ENCODE measurements at places on chromosomes 2 and 18.

DNA sequence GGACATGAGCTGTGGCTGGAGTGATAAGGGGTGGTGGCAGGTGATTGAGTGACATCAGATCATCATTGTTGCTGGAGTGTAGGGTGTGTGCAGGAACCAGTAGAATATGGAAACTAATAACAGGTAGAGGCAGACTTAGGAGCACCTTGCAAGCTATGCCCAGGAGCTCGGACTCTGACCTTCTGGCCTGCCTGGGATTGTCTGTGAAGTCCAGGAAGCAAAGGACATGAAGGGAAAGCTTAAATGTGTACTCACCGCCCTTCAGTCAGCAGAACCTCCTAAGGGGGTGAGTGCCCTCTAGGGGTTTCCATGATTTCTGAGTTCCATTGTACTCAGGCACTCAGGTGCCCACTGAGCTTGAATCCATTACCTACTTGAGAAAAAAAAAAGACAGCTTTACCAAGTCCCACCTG is 104.2 kb downstream of the CRIM1 start:
- DNase-seq, result peak; percentile 52

GRCh38 chr2:42849311-42849710 is 56.9 kb upstream of the HAAO start:
- DNase-seq, result no peak

- peak; percentile 1 for DNase-seq
These were observed 7.7 kb upstream of the GALNT13 start for GRCh38 chr2:153864022-153864421.

GRCh38 chr2:123913143-123913735 is 111.8 kb upstream of the CNTNAP5 start:
- no peak for DNase-seq

DNA sequence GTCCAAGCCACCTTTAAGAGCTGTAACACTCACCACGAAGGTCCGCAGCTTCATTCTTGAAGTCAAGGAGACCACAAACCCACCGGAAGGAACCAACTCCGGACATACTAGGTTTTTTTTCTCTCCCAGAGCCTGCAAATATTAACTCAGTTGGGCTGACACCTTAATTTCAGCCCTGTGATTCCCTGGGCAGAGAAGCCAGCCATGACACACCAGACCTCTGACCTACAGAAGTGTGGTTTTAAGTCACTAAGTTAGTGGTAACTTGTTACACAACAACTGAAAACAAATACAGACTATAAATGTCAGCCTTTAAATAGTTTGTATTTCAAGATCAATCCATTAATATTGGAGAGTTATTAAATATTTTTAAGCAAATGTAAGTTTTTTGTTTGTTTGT is 855.1 kb downstream of the TMEM182 start:
- no peak for DNase-seq

GRCh38 chr2:174681099-174682006 is 82.9 kb downstream of the CHRNA1 start:
- DNase-seq, result no peak

- no peak for DNase-seq
These were observed 103.1 kb downstream of the MSTN start for GRCh38 chr2:189959450-189959849.

GRCh38 chr2:119251652-119252051 is 28.0 kb downstream of the STEAP3 start:
- DNase-seq, result no peak

DNA sequence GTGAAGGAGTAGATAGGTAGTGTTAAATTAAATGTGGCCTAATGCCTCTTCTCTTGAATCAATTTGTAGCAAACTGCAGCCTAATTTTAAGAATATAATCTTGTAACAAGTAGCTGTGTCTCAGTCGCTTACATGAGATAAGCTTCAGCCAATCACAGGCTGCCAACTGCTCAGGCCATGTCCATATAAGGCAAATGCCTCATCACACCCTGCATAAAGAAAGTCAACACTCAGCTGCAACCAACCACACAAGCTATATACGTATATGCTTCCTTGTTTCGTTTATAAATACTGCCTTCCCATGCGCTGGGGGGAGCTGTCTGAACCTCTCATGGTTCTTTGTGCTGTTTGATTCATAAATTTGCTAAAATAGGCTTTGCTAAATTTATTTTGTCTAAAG is 476.3 kb downstream of the TRIB2 start:
- peak; percentile 81 for DNase-seq

DNA sequence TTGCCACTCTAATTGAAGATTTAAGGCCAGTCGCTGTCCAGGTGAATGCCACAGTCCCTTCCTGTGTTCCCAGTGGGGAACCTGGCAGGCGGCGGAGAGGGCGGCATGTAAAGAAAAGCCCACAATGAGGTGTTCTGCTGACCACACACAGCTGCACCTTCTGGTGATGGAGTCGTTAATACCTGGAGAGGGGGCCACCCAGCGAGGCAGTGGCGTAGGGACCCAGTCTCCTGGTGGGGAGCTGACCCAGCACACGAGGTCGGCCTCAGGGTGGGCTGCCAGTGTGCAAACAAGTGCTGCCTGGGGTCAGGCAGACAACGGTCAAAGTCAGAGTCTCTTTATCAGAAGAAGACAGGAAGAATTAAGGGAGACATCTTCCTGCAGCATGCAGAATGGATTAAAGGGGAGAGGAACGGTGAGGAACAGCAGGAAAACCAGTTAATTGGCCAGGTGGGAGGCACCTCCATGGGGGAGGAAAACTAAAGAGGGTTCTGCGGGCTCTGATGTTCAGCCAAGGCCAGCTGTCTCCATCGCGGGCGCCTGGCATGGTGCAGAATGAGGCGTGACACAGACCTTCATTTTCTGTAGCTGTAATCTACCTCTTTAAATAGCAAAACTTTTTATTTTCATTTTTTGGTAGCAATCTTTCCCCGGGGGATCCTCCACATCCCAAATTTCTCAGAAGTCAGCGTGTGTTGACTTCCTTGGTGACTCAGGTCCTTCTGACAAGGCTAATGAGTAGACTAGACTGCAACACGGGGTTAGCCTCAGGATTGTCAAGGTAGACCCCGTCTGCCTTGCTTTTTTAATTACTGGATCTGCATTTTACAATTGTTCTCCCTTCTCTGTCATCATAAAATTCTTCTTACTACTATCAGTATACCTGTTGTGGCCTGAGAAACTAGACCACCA is 78.3 kb downstream of the SMAD7 start:
- peak; percentile 49 for DNase-seq

DNA sequence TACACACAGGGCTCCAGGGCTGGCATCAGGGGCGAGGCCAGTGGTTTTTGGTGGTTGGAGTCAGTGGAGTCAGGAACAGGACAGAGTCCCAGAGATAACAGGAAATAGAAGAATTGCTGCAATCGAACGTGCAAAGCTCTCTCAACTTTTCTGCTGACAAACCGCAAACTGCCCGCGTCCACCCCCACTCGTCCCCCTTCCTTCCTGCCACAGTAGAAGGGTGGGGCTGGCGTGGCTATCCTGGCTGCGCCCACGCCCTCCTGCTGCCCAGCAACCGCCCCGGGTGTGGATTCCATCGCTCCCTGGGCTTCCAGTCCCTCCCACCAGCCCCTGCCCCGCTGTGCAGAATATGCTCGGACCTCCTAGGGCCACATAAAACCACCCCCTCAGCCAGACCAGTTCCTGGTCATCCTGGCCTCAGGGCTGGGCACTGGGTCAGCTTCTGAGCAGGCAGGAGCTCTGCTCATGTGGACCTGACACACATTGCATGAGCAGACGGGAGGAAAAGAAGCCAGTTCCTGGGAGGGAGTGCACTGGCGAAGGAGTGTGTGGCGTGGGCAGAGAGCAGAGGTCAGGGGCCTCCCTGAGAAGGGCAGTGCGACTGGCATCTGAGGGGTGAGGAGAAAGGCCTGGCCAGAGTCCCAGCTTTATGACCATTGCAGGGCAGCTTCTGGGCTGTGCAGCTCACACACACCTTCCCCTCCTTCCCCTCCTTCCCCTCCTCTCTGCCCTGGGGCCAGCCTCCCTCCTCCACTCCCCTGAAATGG is 85.4 kb upstream of the ATG16L1 start:
- no peak for DNase-seq

DNA sequence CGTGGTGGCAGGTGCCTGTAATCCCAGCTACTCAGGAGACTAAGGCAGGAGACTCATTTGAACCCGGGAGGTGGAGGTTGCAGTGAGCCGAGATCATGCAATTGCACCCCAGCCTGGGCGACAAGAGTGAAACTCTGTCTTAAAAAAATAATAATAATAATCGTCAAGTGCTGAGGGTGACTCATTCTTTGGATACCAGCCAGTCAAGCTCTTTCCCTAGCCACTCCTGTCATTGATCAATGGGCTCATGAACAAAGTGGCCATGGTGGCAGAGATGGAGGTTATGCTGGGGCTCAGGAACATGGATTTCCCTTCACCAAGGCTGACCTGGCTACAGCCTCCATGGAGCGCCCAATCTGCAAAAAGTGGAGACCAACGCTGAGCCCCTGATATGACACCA is 94.5 kb upstream of the HAAO start:
- no peak for DNase-seq

GRCh38 chr2:10352361-10352760 is 49.7 kb downstream of the HPCAL1 start:
- no peak for DNase-seq

DNA sequence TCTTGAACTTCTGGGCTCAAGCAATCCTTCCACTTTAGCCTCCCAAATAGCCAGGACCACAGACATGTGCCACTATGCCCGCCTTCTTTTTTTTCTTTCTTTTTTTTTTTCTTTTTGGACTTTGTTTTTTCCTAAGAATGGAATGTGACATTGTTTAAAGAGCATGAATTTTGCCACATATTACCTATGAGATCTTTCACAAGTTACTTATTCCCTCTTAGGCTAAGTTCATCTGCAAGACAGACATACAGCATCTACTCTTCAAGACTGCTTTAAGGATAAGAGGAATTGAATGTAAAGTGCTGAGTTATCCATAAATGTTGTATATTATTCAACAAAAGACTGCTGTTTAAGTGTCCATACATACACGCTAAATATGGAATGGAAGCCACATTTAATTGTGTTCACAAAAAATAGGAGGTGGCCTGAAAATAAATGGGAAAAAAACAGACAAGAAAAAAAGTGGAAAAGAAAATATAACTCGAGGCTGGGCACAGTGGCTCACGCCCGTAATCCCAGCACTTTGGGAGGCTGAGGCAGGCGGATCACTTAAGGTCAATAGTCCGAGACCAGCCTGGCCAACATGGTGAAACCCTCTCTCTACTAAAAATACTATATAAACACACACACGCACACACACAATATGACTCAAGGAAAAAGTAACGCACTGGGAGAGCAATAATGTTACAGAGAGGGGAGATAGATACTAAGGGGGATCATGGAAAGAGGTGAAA is 3.2 kb upstream of the PPM1G start:
- no peak for DNase-seq

DNA sequence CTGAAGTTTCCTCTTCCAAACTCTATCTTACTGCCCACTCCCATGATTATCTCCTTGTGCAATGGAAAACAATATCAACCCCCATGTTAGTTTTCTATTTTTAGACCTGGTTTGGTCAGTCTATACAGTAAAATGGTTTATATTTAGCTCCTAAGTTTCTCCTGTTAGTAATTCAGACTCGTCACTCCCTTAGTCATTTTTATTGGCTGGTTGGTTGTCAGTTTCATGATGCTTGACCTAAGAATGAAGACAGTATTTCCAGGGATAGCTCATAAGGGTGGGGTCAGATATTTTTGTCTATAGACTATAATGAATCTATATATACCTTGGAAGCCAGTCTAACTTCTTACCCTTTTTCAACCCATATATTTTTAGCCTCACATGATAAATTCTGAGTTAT is 61.4 kb upstream of the NEUROD1 start:
- peak; percentile 47 for DNase-seq
